Activated CD4-positive, alpha-beta T cell treated with anti-CD3 and anti-CD28 coated beads, Interleukin-2, amount 50 U/mL, for 1 hour (primary cell): ENCODE measurements at places on chromosomes 7 and 10.

DNA sequence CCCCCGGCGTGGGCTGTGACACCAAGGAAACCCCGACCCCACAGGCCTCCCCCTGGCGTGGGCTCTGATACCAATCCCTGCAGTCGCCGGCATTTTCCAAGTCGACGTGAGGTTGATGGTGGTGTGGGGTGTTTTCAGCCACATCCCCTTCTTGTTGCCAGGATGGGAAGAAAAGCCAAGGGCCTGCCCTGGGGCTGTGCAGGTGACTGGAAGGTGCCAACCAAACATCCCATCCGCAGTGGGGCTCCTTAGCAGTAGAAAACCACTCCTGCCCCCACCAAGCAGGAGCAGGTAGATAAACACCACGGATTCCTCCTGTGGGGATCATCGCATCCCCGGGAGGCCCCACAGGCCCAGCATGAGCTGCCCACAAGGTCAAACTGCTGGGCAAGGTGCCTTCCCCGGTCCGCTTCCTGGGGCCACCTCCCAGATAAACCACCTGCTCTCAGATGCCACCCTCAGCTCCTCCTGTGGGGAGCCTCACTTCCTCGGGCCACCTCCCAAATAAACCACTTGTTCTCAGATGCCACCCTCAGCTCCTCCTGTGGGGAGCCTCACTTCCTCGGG is 88.5 kb upstream of the DIP2C start:
- no peak for DNase-seq

GRCh38 chr7:80895056-80895455 is 23.8 kb downstream of the SEMA3C start:
- DNase-seq = no peak

- no peak for DNase-seq
Observed at GRCh38 chr7:39952374-39952773, 2.3 kb downstream of the CDK13 start.

- no peak for DNase-seq
Observed at GRCh38 chr10:68595513-68595912, 35.4 kb downstream of the TET1 start.

DNA sequence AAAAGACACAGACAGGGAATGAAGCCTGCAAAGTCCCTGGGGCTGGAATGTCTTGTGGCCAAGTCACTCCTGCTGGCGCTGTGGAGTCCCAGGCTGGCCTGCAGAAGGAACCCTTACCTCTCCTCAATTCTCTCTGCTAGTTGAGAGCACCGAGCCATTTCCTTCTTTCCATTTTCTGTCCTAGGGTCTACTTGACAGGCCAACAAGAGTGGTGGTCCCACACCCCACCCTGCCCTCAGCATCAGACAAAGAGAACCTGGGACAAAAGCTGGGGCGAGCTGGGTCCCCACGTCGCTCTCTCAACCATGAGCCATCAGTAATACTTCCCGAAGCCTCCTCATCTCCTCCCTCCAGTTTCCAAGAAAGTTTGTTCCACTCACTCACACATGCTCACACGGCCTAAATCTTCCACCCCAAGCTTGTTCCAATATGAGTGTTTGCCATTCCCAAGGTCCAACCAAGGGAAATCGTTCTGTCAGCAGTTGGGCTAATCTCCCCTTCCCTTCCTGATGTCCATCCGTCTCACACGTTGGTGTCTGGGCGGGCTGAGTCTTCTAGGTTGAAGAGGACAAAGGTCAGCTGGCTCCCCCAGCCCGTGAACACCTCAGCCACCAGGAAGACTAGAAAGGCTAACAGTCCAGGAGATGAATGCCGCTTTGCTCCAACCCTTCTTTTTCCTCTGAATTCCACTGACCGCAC is 44.3 kb downstream of the CLEC2L start:
- no peak for DNase-seq

DNA sequence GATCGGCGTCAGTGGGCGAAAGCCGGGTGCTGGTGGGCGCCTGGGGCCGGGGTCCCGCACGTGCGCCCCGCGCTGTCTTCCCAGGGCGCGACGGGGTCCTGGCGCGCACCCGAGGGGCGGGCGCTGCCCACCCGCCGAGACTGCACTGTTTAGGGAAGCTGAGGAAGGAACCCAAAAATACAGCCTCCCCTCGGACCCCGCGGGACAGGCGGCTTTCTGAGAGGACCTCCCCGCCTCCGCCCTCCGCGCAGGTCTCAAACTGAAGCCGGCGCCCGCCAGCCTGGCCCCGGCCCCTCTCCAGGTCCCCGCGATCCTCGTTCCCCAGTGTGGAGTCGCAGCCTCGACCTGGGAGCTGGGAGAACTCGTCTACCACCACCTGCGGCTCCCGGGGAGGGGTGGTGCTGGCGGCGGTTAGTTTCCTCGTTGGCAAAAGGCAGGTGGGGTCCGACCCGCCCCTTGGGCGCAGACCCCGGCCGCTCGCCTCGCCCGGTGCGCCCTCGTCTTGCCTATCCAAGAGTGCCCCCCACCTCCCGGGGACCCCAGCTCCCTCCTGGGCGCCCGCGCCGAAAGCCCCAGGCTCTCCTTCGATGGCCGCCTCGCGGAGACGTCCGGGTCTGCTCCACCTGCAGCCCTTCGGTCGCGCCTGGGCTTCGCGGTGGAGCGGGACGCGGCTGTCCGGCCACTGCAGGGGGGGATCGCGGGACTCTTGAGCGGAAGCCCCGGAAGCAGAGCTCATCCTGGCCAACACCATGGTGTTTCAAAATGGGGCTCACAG is 1.1 kb downstream of the EGFR start:
- DNase-seq = no peak

DNA sequence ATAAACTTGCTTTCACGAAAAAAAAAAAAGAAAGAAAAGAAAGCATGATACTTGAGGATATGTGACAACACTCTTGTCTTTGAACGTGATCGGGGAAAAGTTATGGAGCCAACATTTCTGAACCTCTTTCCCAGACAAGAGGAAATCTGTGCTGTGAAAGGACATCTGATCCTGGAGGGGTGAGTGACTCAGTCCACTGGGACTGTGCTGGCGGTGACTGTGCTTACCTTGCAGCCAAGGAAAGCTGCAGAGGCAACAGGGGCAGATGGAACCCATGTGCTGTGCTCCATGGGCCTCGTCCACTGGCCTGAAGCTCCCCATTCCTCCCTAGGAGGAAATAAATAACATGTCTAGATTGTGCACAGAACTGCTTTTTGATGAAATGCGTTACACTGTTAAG is 116.5 kb upstream of the RAB11FIP2 start:
- no peak for DNase-seq

DNA sequence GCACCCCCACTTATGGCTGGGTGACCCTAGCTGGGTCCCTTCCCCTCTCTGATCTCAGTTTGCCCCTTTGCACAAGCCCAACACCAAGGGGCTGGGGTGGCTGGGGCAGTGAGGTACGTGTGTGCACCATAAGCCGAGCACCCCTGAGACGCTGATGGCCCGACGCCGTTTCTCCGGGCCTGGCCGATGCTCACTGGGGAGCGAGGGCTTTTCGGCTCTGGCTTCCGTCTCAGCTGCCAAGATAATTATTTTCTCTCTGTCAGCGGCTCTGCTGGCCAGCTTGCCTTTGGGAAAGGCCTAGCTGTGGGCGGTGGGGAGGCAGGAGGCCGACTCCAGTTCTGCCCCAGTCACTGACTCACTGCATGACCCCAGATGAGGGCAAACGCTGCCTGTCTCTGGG is 91.0 kb downstream of the ZMIZ1 start:
- DNase-seq = no peak

- DNase-seq = no peak
Observed at GRCh38 chr7:33114976-33115375, 5.8 kb upstream of the RP9 start.

DNA sequence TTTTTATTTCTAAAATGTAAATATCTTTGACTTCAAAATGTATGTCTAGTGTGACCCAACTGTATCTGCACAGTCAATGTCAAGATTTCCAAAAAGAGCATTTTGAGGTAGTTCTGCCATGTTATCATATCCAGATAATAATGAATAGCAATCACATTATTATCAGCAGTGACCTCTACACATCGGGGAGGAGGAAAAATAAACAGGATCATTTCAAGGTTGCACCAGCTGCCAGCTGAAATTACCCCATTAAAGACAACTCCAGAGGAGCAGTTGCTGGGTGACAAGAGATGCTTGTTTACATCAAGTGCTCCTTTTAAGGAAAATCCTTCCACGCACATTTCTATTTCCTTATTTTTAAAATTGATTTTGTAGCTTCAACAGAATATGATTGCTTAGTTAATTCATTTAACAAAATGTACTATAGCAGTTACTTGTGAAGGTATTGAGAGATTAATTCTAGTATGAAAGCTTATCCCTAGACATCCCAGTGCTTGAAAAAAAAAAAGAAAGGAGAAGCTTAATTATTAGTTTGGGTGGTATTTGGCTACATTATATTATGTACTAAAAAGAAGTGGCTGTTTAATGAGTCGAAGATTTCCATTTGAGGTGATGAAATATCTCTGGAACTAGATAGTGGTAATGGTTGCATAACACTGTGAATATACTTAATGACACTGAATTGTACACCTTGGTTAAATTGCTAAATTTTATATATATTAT is 19.3 kb upstream of the SLC35G1 start:
- no peak for DNase-seq

DNA sequence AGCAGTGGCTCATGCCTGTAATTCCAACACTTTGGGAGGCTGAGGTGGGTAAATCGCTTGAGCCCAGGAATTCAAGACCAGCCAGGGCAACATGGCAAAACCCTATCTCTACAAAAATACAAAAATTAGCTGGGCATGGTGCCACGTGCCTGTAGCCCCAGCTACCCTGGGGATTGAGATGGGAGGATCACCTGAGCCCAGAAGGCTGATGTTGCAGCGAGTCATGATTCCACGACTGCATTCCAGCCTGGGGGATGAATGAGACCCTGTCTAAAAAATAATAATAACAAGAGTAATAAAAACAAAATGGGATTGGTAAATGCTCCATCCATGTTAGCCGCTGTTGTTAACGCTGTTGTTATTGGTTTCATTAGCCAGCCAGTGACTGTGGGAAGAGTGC is 1.3 kb upstream of the HKDC1 start:
- DNase-seq = no peak

GRCh38 chr7:75813781-75814236 is at the start of gene CCL24:
Gene CCL24, minus strand, starts transcription at chr7:75813806. Its CDS starts 91 bp downstream, at chr7:75813715.
- no peak for DNase-seq
